ENCODE measurements at places on chromosomes 6 and 20.

DNA sequence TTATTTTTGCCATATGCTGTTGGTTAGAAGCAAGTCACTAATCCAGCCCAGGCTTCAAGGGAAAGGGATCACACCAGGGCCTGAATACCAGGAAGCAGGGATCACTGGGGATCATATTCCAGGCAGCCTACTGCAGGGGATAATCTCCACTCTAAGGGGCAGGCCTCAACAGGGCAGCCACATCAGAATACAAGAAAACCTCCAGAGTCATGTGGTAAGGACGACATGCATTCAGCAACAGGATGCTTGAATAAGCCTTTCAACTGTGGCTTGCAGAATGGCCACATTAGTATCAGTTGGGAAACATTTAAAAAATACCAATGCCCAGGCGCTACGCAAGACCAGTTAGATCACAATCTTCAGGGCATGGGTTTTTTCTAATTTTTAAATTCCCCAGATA is 109.1 kb downstream of the LY86 start:
- no peak for DNase-seq

DNA sequence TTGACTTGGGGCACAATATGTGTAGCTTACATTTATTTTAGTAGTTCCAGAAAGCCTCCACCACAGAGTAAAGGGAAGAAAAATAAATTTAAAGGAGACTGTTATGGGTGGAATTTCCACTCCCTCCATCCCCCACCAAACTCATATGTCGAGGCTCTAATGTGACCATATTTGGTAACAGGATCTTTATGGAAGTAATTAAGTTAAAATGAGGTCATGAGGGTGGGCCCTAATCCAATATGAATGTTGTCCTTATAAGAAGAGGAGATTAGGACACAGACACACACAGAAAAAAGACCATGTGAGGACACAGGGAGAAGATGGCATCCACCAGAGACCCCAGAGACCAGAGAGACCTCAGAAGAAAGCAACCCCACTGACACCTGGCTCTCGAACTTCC is 189.7 kb downstream of the EDN1 start:
- no peak for DNase-seq

- no peak for DNase-seq
Observed at GRCh38 chr6:117548797-117549301, 53.5 kb downstream of the GOPC start.

- DNase-seq: no peak
Observed at GRCh38 chr20:38805958-38806854, 709 bp downstream of the PPP1R16B start.

DNA sequence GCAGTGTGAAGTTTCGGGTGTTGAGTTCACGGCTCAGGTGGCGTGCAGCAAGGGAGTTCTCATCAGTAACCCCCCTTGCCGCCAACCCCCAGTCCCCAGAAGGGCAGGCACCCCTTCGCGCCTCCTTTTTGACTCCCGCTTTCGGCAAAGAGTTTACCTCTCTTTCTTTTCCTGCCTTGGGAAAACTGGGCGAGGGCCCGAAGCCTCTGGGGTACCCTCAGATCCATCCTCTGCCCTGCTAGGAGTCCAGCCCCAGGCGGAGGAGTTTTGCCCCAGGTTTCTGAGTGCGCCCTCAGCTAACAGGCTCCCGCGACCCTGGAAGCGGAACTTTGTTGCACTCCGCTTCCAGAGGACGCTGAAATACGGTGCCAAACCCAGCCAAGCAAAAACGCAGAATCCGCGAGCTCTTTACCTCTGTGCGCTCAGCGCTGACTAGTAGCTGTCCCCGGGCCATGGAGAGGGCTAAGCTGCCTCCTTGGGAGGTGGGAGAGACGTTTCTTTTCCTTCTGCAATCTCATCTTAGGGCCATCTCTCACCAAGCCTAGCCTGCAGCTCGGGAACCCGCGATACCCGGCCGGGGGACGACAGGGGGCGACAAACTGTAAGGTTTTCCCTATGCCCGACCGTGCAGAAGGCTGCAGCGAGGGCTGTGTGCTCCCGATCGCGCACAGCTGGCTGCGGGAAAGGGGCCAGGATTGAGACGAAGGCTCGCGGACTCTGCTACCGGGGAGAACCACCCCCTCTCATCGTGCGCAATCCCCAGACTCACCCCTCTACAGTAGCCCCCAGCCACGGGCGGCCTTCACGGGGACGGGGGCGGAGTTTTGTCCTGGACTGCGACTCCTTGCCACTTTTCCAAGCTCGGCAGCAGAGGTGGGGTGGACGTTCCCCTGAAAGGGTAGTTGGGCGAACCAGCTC is 2.7 kb upstream of the PAX1 start:
- DNase-seq: peak; percentile 86

DNA sequence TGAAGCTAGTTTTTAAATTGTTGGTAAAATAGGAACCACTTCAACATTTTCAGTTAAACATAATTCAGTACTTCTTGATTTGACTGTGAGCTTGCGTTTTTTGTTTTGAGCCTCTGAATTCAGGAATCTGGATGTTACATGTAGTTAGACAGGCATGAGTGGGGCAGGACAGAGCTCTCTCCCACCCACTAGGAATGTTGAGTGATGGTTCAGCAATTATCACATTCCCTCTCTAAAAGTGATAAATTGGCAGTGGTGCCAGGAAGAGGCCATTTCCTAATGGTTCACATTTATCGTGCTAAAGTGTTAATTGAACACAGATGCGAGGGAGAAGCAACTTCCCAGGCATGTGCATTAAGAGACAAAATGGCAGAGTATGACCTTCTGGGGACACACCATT is 465.5 kb upstream of the HTR1E start:
- DNase-seq: no peak

DNA sequence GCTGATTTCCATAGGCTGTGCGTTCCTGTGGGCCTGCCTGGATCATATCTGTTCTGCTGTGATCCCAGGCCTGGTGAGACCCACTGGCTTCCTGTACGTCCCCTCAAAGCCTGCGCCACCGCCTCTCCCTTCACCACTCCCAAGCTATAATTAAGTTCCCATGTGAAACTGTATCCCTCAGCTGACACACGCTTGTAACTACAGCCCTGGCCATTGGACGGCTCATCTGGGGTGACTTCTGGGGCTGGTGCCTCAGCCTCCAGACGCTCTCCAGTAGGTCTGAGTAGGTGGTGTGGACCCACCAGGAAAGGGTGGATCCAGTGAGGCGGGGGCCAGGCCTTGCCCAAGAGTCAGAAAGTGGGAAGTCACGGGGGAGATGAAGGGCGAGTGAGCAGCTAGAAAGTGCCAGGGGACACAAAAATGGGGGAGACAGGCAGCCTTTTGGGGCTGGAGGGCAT is 21.0 kb downstream of the PPARD start:
- DNase-seq: no peak

- no peak for DNase-seq
Observed at GRCh38 chr6:148375401-148375800, 32.8 kb downstream of the SASH1 start.

GRCh38 chr6:56347526-56347925 is 100.1 kb upstream of the COL21A1 start:
- no peak for DNase-seq

GRCh38 chr20:17749978-17750721 is 50.4 kb downstream of the BANF2 start:
- DNase-seq: no peak

DNA sequence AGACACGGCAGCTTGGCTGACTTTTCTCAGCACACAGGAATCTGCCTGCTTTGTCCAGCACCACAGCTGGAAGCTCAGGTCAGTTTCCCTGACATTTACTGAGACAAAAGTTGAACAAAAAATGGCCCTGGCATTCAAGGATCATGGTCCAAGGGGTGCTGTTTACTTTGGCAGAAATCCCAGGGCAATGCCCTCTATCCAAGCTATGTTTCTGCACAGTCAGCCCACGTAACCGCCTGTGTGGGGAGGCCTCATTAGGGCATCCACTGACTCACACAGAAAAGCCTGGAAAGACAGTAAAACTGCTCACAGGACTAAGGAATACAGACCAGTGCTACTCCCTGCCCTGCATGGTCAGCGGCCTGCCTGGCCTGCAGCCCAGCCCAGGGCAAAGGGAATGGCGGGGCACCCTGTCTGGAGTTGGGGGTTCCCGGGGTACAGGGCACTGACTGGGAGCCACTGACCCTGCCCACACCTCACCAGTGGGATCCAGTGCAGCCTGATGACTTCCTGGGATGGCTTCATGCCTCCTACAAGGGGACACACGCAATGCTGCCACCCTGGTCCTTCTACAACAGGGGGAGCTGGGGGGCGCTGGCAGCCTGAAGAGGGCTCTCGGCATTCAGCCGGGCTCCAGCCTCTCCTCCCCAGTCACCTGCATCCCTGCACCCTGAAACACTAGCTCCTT is 77.1 kb downstream of the NINL start:
- DNase-seq: no peak

- peak; percentile 69 for DNase-seq
Observed at GRCh38 chr20:33663161-33664084, 1.3 kb downstream of the C20orf144 start.

GRCh38 chr6:144582939-144583613 is 297.9 kb downstream of the UTRN start:
- no peak for DNase-seq

GRCh38 chr6:56550301-56550700 is 92.4 kb downstream of the DST start:
- no peak for DNase-seq

- DNase-seq: no peak
Observed at GRCh38 chr20:53028337-53029007, 56.3 kb downstream of the TSHZ2 start.

- no peak for DNase-seq
Observed at GRCh38 chr6:30102414-30102969, 10.4 kb downstream of the TRIM31 start.

DNA sequence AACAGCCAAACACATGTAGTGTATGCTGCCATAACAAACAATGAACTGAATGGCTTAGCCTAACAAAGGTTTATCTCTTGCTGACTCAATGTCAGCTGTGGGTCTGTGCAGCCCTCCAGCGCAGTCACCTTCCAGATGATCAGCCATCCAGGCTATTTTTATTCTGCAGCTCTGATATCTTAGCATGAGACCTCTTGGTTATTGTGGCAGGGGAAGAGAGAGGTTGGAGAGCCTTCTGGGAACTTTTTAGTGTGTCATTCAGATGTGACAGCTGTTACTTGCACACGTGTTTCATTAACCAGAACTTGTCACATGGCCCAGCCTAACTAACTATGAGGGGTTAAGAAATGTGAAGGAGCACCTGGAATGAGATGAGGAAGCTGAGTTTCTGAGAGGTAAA is 202.5 kb downstream of the DHX35 start:
- no peak for DNase-seq

DNA sequence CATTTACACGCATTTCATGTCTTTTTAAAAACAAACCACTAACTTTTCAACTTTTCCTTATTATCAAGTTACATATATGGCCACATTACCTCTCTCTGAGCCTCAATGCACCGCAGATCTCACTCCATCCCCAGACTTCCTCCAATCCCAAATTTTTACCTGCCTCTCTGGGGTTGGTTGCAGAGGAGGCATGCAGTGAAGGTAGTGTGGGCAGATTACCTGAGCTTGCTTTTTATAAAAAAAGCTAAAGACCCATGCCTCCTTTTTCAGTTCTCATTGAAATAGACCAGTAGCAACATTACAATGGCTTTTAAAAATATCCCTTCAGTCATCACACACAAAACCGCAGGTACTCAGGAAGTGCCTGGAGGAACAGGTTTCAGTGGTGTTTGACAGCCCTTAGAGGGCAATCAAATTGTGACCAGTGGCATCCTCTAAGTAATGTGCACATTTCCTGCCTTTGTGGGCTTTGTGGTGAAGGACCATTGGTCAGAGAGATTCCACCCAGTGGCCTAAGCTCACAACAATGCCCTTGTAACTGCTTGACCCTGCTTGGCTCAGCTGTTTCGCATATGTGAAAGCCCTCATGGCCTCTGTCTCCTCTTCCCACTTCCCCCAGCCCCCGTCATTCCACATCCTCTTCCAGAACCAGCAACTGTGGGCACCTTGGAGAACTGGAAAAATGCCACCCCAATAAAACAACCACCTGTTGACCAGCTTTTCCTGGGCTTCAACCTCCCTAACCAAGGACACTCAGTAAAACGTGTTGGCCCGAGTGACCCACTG is 30.2 kb upstream of the IL17A start:
- no peak for DNase-seq

- DNase-seq: no peak
Observed at GRCh38 chr20:15163632-15164031, 826.2 kb upstream of the FLRT3 start.

- DNase-seq: peak; percentile 30
Observed at GRCh38 chr6:147507162-147508041, 1.1 kb upstream of the SAMD5 start.

DNA sequence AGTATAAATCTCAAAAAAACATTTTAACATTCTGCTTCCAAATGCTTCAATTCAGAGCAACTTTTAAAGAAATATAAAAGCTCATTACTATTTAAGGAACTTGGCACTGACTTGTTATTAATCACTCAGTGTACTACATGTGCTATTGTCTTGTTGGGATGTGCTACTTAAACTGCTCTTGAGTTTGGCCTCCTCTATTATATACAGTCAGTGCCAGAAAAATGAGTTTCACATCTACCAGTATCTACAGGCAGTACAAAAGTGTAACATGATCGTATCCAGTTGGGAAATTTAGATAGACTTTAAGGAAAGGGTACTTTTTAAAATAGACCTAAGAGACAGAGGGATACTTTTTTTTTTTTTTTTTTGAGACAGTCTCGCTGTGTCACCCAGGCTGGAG is 627.3 kb upstream of the SLC35B3 start:
- DNase-seq: no peak

GRCh38 chr6:110537208-110538123 is 61.1 kb upstream of the SLC22A16 start:
- no peak for DNase-seq

DNA sequence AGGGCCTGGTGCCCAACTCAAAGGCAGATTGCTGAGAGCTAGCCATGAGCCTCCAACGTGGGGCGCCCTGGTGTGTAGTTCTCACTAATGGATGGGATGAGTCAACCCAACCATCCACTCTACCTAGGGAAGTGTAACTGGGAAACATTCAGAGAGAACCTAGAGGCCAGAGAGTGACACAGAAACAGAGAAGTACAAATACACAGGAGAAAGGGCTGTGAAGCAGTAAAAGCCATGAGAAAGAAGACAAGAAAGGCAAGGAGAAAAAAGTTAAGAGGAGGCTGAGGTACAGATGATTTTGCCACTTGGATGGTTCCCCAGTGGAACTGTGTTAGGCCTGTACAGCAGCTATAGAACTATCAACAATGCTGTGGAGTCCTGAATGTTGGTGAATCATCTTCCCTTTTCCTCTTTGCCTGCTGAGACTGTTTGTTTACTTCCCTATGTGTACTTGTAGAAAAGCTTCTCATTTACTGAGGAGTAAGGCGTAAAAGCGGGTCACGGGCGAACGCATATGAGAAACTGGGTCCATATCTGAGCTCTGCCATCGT is 39.0 kb downstream of the MAN1A1 start:
- no peak for DNase-seq

All from neuronal stem cell (in vitro differentiated cells).